Psoas muscle (tissue), 8 donors: ENCODE measurements at places on chromosomes 12 and 14. TPM values are rescaled to one million over a fixed set of nuclear protein-coding genes. Genes with fewer than 3 reads are reported as not detected.
A peak's percentile ranks its signal among the peaks of the same experiment; 100 is the strongest.

The VTI1B gene
- total RNA-seq, result 89.7 TPM

- no peak for DNase-seq
Measured at GRCh38 chr12:39037115-39037514, 131.7 kb upstream of the CPNE8 start.

DNA sequence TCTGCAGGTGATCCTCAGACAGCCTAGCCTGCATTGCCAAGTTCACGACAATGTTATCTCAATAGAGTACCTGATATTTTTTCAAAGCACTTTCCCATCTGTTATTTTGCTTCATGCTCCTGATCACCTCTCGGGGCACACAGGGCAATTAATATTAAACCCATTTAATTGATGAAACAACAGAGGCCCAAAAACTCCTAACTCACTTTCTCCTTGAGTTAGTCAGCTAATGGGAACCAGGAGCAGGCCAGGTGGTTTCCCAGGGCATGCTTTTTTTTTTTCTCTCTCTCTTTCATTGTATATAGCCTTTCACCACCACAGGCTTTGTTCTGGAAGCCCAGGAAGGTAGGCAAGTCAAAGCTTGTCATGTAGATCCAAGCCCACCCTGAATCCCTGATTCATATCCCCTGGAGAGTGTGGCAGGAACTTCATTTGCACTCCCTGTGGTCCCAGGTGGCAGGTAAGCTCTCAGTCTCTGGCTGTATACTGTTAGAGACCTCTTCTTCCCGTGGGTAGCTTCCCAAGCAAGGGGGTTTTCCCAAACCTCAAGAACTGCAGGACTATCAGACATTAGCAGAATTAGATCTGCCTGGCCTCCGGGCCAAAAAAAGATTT is 41.6 kb upstream of the MAP1LC3B2 start:
- DNase-seq, result no peak

DNA sequence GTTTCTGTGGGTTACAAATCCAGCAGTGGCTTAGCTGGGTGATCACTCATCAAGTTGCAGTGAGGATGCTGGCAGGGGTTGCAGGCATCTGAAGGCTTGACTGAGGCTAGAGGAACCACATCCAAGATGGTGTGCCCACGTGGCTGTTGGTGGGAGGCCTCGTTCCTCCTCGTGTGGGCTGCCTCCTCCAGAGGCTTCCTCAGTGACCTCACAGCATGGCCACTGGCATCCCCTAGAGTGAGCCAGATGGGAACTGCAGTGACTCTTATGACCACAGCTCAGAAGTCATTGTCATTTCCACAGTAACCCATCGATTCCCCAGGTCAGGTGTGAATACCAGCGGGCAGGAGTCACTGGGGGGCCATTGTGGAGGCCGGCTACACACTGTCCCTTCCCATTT is 17.8 kb downstream of the AACS start:
- DNase-seq, result no peak

GRCh38 chr12:54173066-54173726 is 15.6 kb downstream of the SMUG1 start:
- peak; percentile 43 for DNase-seq

DNA sequence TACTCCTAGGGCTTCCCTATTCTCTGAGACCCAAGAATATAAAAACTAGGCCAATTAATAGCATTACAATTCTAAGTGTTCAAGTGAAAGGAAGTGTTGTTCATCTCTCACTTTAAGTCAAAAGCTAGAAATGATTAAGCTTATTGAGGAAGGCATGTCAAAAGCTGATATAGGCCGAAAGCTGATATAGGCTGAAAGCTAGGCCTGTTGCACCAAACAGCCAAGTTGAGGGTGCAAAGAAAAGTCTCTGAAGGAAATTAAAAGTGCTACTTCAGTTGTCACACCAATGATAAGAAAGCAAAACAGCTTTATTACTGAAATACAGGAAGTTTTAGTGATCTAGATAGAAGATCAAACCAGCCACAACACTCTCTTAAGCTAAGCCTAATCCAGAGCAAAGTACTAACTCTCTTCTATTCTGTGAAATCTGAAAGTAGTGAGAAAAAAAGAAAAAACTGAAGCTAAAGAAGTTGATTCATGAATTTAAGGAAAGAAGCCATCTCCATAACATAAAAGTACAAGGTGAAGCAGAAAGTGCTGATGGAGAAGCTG is 68.9 kb downstream of the SLC6A15 start:
- DNase-seq, result no peak

GRCh38 chr12:47798382-47798948 is 21.2 kb downstream of the HDAC7 start:
- no peak for DNase-seq
